ENCODE measurements at places on chromosomes 1 and 21.

GRCh38 chr1:53196017-53196484 is 573 bp upstream of the CPT2 start:
- DNase-seq, result no peak

DNA sequence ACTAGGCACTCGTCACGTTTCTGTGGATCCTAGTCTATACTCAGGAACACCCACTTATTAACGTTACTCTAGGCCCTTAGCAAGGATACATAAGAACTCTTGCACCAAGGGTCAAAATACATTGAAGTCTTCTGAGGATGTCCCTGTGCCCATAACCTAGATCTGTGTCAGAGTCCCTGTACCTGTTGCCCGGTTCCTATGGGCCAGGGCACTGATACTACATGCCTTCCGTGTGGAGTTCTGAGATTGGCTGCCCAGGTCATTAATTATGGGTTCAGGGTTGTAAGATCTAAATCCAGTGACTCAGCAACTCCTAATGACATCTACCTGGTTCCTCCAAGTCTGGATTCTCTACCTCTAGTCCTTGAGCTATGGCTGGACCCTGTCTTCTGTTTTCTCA is 69.5 kb downstream of the GPR137B start:
- DNase-seq, result no peak

GRCh38 chr1:65866439-65866838 is 73.7 kb downstream of the PDE4B start:
- DNase-seq, result no peak

- no peak for DNase-seq
These were observed 648.5 kb upstream of the PKN2 start for GRCh38 chr1:88035578-88035977.

DNA sequence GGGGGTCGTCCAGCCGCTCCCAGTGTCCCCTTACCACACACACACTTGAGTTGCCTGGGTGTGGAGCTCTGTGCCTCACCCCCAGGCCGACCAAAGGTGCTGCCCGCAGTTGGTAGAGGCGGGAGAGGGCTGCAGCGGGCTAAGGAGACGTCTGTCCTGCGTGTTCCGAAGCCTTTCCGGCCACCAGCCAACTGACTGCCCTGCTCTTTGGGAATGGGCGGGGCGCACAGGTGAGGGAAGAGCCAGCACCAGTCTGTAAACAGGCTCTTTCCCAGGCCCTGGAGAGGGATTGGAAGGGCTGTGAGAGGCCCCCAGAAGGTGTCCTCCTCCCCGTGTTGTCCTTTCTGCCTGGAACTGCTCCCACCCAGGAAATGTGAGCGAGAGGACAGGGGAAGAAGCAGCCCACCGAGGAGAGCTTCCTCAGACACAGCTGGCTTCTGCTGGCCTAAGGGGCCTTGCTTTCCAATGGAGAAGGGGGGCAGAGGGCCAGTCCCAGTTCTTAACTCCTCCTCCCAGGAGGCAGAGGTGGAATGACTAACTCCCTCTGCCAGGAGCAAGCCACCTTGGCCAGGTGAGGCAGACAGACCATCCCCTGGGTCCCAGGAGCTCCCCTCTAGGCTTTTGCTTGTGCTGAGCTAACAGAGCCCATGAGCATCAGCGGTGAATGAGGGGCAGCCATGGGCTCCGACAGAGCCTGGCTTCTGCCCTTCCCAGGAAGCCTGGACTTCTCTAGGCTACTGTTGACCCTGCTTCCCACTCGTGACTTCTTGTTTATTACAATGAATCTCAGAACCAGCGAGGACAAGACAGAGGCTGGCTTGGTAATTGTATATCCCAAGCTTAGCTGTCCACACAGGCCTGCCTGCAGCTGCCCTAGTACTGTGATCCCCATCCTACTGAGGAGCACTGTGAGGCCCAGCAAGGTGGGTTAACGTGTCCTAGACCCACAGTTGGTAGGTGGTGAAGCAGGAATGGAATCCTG is 158.1 kb upstream of the COA6 start:
- no peak for DNase-seq

DNA sequence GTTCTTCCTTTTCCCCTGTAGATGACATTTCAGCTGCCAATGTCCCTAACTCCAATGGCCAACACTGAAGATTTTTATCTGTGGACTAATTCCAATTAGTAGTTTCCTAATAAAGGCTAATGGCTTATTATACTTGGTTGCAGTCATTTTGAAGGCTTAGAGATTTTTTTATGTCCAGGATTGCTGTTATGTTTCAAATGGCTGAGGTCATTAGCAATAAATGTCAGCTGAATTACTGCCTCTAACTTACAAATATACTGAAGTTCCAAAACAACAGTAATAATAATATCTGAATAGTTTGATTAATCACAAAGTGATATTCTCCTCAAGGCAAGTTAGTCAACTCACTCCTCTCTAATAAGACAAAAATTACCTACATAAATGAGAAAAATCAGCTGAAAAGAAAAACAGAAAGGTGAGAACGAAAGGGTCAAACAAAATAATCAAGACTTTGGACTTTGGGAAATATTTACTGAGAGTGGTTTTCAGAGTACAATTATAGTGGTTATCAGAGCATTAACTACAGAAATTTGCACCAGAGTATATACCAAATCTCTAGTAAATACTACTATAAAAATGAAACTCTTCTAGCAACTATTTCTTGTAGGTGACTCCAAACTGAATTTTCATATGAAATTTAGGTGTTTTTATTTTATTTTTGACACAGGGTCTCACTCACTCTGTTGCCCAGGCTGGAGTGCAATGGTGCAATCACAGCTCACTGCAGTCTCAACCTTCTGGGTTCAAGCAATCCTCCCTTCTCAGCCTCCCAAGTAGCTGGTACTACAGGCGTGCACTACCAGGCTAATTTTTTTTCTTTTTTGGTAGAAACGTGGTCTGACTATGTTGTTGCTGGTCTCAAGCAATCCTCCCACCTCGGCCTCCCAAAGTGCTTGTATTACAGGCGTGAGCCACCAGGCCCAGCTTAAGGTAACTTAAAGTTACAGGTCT is 3.5 kb downstream of the ZZZ3 start:
- no peak for DNase-seq

DNA sequence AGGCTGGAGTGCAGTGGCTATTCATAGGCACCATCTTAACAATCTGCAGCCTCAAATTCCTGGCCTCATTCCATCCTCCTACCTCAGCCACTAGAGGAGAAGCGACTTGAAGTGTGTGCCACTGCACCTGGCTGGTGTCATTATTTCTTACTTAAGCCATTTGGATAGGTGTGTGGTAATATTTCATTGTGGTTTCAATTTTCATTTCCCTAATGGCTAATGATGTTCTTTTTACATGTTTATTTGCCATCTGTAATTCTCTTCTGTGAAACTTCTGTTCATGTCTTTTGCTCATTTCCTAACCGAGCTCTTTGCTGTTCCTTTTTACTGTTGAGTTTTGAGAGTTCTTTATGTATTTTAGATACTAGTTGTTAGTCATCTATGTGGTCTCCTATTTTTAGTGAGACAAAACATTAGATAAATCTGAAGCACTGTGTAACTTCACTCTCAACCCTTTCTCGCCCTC is 66.8 kb downstream of the SLC27A3 start:
- DNase-seq, result no peak

GRCh38 chr21:30733026-30733425 is 14.0 kb downstream of the KRTAP21-2 start:
- DNase-seq, result no peak

All from CD4-positive, alpha-beta T cell treated with Interleukin-15 for 4 hours (primary cell).